Keratinocyte (primary cell): ENCODE measurements at places on chromosomes 11 and 22. TPM values are rescaled to one million over a fixed set of nuclear protein-coding genes. Genes with fewer than 3 reads are reported as not detected.

GRCh38 chr11:104061853-104062521 is 25.5 kb downstream of the DDI1 start:
- H3K4me3 ChIP-seq, result no peak overlapping the region
- H3K27ac ChIP-seq, result no peak overlapping the region
- no peaks in the 10 kb centered on the region for H3K4me1 ChIP-seq

RPS3 gene
- polyA plus RNA-seq, result 2,759 to 4,283 TPM (median 3,843 TPM) in 3 replicates

BACE1-AS gene
- 2.2 to 3.6 TPM (median 2.3 TPM) in 3 replicates for polyA plus RNA-seq

- no peak overlapping the region for H3K27ac ChIP-seq
- no peak for DNase-seq
- no peak overlapping the region for H3K4me3 ChIP-seq
- H3K4me1 ChIP-seq, result no peaks in the 10 kb centered on the region
Measured at GRCh38 chr22:21922370-21923162, 30.1 kb downstream of the PPM1F start.

H19 gene
- 1.9 to 26.9 TPM (median 15.6 TPM) in 3 replicates for polyA plus RNA-seq

DNA sequence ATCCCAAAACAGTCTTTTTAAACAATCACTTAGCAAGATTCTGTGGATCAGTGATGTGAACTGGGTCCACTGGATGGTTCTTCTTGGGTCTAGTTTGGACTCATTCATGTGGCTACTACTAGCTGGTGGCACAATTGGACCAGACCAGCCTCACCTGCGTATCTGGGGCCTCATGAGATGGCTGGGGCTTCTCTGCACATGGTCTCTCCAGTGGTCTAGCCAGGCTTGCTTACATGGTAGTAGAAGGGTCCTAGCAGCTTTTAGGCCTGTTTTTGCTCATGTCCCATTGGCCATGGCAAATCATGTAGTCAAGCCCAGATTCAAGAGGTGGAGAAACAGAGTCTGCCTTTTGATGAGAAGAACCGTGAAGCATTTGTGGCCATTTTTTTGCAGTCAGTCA is 94.0 kb downstream of the RRAS2 start:
- H3K27ac ChIP-seq, result no peak overlapping the region
- peaks cover under 1% of the 10 kb centered on the region for H3K27me3 ChIP-seq
- DNase-seq, result no peak
- H3K36me3 ChIP-seq, result peaks cover 8% of the 10 kb centered on the region
- H3K4me1 ChIP-seq, result no peaks in the 10 kb centered on the region
